ENCODE measurements at places on chromosomes 3 and 15.
A peak's percentile ranks its signal among the peaks of the same experiment; 100 is the strongest.

GRCh38 chr15:67771189-67771800 lies 54.0 kb upstream of the SKOR1 start:
- no peak for DNase-seq

DNA sequence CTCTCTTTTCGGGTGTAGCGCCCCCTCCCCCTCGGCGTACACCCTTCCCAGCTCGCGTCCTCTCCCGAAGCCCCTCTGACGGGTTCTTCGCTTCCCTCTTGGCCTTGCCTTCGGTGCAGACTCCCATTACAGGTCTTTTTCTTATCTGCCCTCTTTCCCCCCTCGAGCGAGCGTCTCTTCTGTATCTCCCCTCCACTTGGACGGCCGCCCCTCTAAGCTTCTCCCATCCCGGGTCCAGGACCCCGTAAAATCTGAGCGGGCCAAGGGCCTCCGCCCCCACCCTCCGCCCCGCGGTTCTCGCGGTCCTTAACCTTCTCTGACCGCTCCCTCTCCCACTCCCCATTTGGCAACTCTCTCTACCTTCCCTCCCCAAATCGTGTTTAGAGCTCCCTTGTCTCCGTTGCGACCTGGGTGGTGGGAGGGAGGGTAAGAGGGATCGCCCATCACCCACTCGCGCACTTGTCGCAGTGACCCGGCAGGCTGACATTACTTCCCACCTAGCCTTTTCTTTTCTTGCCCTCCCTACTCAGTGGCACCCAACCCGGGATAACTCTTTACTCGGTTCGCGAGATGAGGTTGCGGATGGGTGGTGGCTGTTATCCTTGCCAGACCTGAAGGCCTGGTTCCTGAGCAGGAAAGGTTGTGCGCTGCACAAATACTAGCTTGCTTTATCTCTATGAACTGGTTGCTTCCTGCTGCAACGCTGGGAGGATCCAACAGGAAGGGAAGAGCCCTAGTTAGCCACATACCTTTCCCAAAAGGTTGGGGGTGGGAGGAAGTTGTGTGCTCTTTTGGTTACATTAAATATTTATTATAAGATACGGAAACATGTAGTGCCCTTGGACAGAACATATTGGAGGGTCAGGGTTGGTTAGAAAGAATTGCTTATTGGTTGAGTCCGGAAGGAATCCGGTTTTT lies 922 bp downstream of the RAB11A start:
- peak; percentile 33 for DNase-seq

DNA sequence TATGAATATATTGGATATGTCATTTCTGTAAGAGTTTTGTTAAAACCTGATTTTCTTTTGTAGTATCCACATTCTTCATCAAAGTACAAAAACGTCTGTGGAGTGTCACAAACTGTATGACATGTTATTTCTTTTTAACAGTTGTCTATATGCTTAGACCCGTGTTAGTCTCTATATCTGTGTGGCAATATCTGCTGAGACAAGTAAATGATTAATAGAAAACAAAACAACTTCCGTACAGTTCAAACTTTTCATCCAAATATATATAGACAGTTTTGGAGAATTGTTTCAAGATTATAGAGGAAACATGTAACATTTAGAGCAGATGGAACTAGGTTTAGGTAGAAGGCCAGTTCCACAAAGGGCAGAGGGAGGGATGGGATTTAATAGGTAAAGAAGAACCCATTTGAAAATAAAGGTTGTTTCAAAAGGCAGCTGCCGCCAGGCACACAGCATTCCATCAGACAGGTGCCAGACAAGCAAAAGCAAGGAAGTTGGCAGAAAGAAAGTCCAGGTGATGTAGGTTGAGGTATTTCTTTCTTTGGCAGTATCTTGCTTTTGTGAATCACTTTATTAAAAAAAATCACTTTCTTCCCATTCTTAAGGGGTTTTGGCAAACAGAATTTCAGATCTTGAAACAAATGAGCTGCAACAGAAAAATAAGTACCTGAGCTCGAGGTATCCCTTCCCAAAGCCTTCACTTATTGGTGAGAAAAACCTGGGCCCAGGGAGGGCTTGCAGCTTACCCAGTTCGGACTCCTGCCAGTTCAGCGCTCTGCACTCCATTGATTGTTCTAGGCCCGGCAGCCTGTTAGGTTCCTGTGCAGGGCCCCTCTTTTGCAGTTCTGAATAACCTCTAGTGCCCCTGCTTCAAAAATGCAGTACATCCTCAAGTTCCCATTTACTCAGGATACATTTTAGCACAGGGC lies 49.0 kb downstream of the LRRN1 start:
- no peak for DNase-seq

GRCh38 chr3:170358042-170359010 lies 811 bp downstream of the SKIL start:
- DNase-seq, result peak; percentile 94

DNA sequence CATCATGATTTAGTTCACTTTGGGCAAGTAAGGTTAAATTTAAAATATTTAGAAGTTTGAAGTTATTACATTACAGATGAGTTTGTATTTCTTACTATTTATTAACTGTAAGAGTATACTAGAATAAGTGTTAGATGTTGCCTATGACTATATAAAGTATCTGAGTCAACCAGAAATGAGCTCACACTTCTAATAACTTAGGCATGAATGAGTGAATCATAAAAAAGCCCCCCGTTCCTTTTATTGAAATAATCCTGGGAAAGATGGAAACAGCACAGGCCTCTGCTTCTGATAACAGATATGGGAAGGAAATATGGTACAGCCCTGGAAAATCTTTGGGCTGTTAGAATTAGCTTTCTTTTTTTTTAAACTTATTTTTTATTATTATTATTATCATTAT lies 66.6 kb upstream of the TGFBR2 start:
- DNase-seq, result peak; percentile 52

GRCh38 chr3:17052363-17052762 lies 167.6 kb downstream of the PLCL2 start:
- DNase-seq, result peak; percentile 55

- DNase-seq, result peak; percentile 77
Measured at GRCh38 chr15:32855942-32856341, 138.1 kb downstream of the GREM1 start.

GRCh38 chr3:82082796-82083195 lies 321.4 kb upstream of the GBE1 start:
- no peak for DNase-seq

- DNase-seq, result no peak
Measured at GRCh38 chr3:66338927-66339326, 118.1 kb downstream of the SLC25A26 start.

- DNase-seq, result peak; percentile 78
Measured at GRCh38 chr15:37824717-37825382, 109.6 kb upstream of the TMCO5A start.

DNA sequence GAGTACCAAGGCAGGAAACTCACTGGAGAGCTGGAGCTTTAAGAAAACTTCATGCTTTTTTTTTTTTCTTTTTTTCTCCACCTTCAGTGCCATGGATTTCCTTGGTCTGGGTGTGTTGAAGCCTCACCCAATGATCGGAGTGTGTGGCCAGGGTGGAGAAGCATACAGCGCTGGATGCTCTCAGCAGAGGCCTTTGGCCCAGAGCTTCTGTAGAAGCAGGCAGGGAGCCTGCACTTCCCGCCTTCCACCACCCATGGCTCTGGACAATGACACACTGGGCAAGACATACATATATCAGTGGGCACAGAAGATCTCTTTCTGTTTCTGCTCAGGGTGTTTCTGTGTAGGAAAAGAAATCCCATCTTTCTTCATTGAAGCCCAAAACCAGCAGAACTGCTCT lies 55.8 kb upstream of the ACAD9 start:
- no peak for DNase-seq

DNA sequence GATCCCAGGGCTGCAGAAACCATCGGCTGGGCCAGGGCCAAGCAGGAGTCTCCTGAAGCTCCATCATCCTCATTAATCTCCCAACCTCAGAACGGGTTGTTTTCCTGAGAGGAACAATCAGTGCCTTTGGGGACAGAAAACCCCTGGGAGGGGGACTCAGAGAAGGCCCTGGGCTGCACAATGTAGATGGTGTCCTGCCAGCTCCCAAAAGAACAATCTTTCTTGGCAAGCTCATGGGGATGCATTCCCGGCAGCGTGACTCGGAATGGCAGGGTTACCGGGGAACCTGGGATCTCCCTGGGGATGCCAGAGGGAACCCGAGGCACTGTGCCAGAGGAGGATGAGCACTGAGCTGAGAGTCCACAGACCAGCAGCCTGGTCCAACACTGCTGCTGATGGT lies 72.1 kb upstream of the ATP2B2 start:
- no peak for DNase-seq

- no peak for DNase-seq
Measured at GRCh38 chr3:18888819-18889218, 259.5 kb upstream of the KCNH8 start.

GRCh38 chr15:88032787-88033186 lies 223.8 kb downstream of the NTRK3 start:
- no peak for DNase-seq

DNA sequence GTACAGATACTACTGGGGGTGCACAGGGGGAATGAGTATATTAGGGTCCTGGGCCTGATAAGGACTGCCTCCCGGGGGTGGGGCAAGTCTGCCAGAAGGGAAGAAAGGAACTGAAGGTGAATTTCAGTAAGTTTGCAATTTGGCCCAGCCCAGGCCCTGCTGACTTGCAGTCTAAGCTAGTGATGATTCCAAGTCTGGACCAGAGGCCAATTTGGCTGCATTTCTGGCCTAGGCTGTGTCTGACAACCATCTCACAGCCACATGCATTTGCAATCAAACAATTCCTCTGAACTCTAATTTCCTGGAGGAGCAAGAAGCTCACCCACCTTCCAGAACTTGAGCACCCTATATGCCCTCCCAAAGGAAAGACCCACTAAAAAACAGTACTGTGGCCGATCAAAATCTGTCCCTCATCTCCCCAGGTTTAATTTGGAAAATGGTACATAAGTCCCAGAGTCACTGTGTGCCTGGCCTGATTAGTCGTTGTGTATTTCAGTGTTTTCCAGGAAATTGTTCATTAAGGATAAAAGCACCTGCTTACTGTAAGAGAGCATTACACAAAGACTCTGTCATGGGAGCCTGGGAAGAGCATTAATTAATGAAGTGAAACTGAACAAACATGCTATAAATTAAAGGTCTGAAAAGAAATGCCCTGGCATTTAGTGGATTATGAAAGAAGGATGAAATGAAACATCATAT lies 114.5 kb downstream of the MEGF11 start:
- no peak for DNase-seq

DNA sequence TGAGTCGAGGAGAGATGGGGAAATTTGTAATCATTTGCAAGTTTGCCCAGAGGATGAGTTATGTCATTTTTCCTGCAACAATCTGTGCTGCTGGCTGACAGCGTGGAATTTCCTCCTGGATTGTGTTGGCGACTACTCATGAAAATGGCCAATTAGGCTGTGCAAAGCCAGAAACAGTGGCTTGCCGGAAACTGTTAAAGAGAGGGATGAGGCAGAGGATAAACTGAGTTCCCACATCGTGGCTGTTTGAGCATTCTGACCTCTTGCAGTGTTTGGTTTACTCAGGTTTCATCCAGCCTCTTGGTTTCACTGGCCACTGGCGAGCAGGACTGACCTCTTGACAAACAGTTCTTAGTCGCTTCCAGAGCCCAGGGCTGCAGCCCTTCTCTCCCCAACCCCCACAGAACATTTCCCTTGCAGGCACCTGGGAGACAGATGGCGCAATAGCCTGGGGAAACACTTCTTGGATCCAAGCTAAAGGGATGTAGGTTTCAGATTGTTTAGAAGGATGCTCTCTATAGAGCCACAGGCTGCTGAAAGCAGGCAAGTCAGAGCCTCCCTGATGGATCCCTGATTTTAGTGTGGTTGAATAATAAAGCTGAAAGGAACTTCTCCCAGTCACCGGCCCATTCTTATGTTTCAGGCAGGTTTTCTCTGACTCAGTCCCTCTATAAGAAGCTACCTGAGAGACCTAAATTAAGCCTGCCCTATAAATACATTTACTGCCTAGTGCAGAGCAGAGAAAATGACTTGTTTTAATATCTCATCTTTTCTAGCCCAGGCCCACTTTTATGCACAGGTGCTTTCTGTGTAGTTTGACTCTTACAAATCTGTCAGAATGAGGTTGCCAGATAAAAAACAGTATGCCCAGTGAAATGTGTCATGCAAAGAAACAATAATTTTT lies 92.8 kb upstream of the UBE2E1 start:
- no peak for DNase-seq

DNA sequence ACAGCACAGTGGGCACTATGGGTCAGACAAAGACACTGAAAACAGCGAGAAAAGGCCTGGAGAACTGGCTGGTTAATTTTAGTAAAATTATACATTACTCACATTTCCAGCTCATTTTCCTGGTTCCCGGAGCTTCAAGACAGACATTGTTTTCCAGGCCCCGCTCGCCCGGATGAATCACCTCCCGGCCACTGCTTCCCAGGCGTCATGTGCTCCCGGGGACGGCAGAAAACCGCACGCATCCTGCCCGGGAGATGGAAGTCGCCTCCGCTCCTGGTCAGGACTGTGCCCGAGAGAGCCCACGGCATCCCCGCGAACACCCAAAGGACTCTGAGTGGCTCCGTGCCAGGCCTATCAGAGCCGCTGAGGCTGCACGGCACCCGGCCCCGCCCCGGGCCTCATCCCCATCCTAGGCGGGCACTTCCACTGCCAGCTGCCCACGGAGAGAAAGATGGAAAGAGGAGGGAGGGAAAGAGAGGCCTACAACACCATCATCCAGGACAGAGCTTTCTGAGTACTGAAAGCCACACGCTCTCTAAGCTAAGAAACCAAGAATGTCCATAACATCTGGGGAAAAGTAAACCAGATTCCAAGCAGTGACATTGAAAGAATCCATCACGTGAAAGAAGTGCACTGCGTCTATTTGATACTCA lies 75.1 kb downstream of the VGLL4 start:
- no peak for DNase-seq

DNA sequence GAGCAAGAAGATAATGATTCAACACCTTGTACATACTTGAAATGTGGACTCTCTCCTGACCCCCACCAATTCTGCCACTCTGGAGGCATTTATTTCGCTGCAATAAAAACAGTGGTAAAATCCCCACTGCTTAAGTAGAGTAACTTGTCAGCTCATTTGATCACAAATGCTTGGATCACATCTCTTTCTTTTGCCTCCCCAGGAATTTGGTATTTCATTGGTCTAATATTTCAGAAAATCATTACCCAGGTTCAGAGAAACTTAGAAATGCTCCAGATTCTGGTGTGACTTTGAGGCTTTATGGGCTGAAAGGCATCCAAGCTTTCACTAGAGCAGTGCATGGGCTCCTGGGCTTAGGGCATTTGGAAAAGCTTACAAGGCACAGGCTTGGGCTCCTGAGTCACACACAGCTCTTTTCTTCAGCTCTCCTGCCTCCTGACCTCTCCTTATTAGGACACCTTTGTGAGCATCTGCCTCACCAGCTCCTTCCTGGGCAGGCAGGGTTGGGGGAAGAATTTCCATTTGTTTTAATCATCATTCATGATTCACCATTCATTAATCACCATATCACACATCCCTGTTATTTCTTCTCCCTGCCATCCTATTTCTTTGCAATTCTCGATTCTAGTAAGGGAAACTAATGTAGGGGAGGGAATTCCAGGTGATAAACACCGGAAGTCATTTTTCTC lies 22.5 kb downstream of the CDCP1 start:
- peak; percentile 71 for DNase-seq
